ENCODE measurements at places on chromosomes 4 and X. TPM values are rescaled to one million over a fixed set of nuclear protein-coding genes. Genes with fewer than 3 reads are reported as not detected.

The ODAPH gene
- not detected for polyA plus RNA-seq

The FRMPD3 gene
- polyA plus RNA-seq = 0.04 TPM

The CFI gene
- 5.7 TPM for polyA plus RNA-seq

The EDA2R gene
- 0.34 TPM for polyA plus RNA-seq

The PQBP1 gene
- 72.2 TPM for polyA plus RNA-seq

The FRG1 gene
- 28.0 TPM for polyA plus RNA-seq

The PAGE5 gene
- polyA plus RNA-seq = not detected

The FANCB gene
- 0.60 TPM for polyA plus RNA-seq

The TRIM75 gene
- polyA plus RNA-seq = not detected

The CLDN34 gene
- polyA plus RNA-seq = 0.45 TPM

The SSX2B gene
- polyA plus RNA-seq = not detected

The GPAT3 gene
- 11.2 TPM for polyA plus RNA-seq

The ZXDA gene
- 0.20 TPM for polyA plus RNA-seq

The TCEAL2 gene
- 3.5 TPM for polyA plus RNA-seq

The FAM9A gene
- polyA plus RNA-seq = not detected

The NPNT gene
- polyA plus RNA-seq = 11.2 TPM
